ENCODE measurements at places on chromosomes 3 and 15. TPM values are rescaled to one million over a fixed set of nuclear protein-coding genes. Genes with fewer than 3 reads are reported as not detected.

PLA2G4D gene
- not detected for total RNA-seq

P2RY1 gene
- total RNA-seq, result not detected

SLC2A2 gene
- not detected for total RNA-seq

ETFA gene
- total RNA-seq, result 108 TPM

EXD1 gene
- total RNA-seq, result not detected

MYEF2 gene
- total RNA-seq, result 1.4 TPM

IGSF11 gene
- not detected for total RNA-seq

Measured in articular chondrocyte of knee joint (primary cell).